NCI-H2107 (cell line): ENCODE measurements at places on chromosomes 6 and 20.

GRCh38 chr6:129672881-129673631, 36.9 kb downstream of the ARHGAP18 start:
- no peak for DNase-seq

- no peak for DNase-seq
Measured at GRCh38 chr6:43936476-43936875, 166.5 kb downstream of the VEGFA start.

DNA sequence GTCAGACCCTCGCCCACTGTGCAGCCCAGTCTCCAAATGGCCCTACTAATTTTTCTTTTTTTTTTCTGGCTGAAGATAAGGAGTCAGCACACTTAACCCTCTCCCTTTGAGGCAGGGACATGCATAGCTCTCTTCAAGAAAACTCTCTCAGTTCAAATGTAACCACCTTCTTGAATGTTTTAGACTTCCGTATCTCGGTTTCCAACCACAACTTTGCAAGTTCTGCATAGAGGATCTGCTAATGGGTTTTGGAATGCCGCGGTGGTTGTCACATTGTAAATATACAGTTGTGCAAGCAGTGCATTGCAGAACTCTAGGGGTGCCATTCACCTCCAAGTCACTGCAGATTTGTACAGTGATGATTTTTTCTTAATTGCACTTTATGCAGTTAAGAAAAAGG, 59.4 kb upstream of the SLC35B3 start:
- no peak for DNase-seq

- no peak for DNase-seq
Measured at GRCh38 chr20:53685070-53685595, 91.5 kb upstream of the ZNF217 start.

DNA sequence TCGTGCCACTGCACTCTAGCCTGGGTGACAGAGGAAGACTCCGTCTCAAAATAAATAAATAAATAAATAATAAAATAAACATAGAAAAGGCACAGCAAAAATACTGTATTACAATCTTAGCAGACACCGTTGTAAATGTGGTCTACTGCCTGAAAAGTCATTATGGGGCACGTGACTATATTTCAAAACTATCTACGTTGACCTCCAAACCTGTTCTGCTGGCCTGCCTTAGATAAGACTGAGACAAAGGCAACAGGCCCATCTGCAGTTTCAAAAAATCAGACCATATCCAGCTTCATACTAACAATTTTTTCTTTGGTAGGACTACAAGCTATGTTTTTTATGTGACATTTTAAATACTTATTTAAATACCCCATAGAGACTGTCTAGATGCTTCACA, 59.1 kb downstream of the AGPAT4 start:
- DNase-seq = no peak

DNA sequence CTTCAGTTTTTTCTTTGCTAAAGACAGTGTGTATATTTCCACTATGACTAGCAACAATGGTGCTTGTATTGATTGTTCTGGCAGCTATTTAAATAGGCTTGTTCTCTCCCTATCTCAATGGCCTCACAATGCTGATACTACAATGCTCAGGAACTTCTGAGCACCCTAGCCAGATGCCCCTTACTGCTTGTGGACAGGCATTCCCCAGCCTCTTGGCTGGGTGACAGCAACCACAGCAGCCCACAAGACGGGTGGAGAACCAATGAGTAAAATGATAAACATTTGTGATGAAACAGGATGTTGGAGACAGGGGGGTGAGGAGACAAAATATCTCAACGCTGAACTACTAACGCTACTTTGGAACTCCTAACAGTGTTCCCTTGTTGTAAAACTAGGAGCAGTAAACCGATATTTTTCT, 42.3 kb downstream of the HIVEP2 start:
- DNase-seq = no peak

GRCh38 chr20:17664025-17664633, 17.9 kb downstream of the RRBP1 start:
- no peak for DNase-seq

DNA sequence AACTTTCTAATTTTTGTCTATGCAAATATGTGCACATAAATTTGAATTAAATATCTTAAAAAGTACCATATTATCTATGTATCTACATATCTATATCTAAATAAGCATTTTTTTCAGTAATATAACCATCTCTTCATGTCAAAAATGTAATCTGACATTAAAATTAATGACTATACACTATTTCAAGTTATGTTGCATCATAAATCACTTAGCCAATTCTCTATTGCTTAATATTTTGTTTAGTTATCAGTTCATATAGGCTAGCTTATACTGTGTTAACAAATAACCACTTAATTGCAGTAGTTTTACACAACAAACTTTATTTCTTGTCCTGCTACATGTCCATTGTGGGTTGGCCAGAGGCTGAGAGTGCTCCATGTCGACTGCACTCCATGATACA, 360.8 kb downstream of the EPM2A start:
- DNase-seq = no peak

DNA sequence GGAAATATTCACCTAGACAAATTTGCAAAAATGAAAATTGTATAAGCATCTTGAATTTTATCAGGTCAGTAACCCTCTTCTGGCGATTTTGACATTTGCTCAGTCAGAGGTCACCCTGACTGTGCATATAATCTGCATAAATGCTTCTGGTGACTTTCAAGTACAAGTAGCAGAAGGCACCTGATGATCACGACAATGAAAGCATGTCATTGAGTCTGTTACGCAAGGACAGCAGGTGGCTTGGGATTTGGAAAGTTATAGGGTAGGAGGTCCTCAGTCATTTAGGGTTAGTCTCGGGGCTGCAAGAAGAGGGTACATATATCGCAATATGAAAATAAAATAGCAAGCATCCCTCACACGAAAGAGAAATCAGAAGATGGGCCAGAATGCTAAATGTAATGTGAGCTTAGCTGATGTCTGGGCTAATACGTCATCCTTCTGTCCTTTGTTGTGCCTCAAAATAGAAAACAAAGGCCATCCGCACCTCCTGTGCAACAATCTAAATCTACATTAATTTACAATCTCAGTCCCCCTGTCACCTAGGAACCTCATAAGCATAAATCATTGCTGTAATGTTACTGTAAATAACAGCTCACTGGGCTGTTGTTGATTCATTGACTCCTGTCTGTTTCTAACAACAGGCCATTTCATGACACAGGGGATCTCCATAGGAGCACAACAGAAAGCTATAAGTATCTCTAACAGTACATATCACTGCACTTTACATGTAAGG, 155.2 kb upstream of the RSPO3 start:
- no peak for DNase-seq

GRCh38 chr6:53148684-53149083, at the start of gene GCM1:
Gene GCM1 (minus strand): TSS chr6:53148841. CDS start chr6:53145632, 3,209 bp downstream.
- DNase-seq = no peak

DNA sequence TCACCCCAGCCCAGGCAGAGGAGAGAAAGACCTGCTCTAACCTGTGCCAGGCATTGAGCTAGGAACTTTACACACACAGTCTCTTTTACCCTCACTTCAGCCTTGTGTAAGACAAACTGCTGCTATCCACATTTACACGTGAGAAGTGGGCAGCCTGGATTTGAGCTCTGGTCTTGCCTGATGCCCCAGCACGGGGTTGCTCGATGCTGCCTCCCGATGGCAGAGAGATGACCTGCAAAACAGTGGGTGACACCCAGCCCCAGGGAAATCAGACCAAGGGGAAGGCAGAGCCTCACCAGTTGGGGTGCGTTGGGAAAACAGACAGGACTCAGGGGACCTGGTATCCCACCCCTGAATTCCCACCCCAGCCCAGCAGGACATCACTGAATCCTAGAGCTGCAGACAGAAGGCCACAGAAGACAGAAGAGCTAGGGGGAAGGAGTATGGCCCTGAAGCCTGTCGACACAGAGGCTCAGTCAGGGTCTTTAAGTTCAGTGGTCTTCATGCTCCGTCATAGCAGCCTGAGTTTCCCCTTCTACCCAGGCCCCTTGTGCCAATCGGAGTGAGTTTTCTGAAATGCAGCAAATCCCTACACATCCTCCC, 990 bp downstream of the BPI start:
- DNase-seq = no peak

DNA sequence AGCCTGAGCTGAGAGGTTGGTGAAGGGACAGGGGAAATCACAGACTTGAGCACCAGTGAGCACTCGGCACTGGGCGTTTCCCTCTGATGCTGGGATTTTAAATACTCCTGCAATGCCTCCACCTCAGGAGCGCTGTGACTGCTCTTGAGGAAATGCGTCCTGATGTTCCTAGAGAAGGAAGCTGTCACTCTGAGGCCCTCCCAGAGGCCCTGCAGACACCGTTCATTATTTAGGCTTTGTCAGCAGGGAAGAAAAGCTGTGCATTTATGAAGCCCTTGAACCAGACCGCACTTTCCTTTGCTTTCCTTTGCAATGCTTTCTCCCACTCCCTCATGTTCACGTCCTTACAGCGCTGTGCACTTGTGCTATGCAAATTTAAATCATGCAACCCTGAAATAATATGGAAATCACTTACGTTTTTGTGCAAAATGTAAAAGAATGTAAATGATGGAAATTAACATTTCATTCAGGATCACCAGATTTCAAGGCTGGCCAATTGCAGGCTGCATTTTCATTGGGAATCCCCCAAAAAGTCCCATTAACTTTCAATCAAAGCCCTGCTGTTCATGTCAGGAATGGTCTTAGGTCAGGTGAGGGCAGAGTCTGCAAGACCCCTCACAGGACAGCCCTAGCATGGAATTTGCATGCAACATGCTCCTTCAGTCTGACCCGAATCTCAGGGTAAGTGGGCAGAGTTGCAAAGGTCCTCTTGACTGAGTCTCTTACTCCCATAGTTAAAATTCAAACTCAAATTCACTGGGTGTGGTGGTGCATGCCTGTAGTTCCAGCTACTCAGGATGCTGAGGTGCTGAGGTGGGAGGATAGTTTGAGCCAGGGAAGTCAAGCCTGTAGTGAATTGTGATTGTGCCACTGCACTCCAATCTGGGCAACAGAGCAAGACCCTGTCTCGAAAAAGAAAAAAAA, 45.8 kb upstream of the SYNDIG1 start:
- no peak for DNase-seq

DNA sequence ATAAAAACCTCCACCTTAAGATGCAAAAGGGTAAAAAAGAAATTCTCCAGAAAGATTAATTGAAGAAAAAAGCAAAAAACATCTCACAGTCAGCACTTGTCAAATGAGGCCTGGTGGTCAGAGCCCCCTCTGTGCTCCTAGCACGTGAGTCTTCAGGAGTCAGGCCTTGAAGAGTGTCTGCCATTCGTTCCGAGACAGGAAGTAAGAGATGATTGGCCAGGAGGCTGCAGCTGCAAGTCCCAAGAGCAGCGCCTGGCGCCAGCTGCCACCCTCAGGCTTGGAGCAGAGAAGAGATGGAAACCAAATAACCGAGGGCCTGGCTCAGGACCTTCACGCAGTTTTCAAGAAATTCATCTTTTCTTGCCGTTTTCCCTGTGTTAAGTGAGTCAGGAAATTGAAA, 65.0 kb downstream of the FAM120B start:
- no peak for DNase-seq

DNA sequence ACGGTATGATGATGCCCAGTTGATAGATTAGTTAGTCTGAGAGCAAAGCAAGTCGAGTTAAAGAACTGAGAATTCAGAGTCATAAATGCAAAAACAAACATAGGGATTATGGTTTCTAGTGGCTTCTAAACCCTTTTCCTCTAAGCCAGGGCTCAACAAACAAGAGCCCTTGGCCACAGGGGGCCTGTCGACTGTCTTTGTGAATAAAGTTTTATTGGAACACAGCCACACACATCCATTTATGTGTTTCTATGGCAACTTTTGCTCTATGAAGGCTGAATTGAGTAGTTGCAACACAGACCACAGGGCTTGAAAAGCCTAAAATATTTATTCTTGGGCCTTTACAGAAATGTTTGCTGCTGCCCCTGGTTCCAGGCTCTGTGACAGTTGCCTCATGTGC, 76.2 kb downstream of the SLC24A3 start:
- no peak for DNase-seq

GRCh38 chr6:43454696-43455530, 435 bp downstream of the DLK2 start:
- DNase-seq = no peak

- DNase-seq = no peak
Measured at GRCh38 chr6:28635547-28636158, 110.0 kb downstream of the GPX5 start.

DNA sequence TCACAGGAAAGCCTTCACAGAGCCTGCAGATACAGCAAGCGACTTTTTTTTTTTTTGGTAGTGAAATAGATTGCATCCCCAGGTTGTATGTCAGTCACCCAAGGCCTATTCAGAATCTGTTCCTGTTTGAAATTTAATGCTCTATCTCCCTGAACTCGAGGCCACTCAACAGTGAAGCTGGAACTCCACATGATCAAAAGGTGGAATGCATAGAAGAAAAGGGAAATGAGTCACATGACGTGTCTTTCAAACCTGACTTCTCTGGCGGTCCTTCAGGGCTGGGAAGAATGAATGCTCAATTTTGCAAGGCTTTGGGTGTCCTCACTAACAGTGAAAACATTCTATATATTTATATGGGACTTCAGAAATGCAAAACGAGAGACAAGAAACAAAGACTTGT, 88.4 kb upstream of the B3GAT2 start:
- DNase-seq = peak; percentile 45

GRCh38 chr6:69894578-69895347, 28.4 kb downstream of the COL19A1 start:
- no peak for DNase-seq

DNA sequence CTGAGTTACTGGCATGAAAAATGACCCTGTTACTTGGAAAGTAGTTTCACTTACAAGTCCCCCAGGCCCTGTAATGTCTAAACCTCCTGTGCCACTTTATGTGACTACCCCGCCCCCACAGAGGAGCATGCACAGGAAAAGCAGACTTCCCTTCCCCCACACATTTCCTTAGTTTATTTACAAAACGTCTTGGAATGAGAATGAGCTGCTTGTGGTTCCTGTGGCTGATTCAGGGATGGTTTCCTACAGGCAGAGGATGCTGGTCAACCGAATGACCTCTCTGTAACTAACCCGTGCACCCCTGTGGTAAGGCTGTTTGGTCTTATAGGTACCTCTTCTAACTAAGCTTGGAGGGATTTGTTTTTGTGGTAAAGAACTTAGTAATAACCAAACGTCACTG, 28.5 kb downstream of the RSPO3 start:
- no peak for DNase-seq

DNA sequence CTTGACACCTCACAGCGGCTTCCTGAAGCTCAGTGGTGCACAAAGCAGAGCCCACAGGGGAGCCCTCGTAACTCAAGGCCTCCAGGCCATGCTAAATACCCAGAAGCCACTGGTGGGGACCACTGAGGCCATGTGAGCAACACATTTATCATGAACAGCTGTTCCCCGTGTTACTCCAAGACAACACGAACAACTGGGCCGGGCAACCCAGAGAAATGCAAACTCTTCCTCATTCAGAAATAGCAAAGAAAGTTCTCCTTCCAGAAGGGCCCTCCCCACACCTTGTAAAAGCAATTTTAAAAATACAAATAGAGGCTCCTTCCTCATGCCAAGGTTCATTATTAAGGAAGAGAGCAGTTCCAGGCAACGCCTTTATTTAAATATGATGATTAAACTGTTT, 36.3 kb upstream of the SLCO4A1 start:
- DNase-seq = no peak
